ENCODE measurements at places on chromosomes 11 and 22. TPM values are rescaled to one million over a fixed set of nuclear protein-coding genes. Genes with fewer than 3 reads are reported as not detected.

RFPL2 gene
- 1.1 TPM for total RNA-seq

VWCE gene
- 1.3 TPM for total RNA-seq

ZDHHC8 gene
- total RNA-seq = 102 TPM

SPI1 gene
- total RNA-seq = 5.8 TPM

GRIA4 gene
- not detected for total RNA-seq

CDHR5 gene
- total RNA-seq = 0.26 TPM

OR51E2 gene
- total RNA-seq = not detected

OR8G5 gene
- total RNA-seq = not detected

CPT1B gene
- 61.9 TPM for total RNA-seq
